ENCODE measurements at places on chromosomes 6 and 20. TPM values are rescaled to one million over a fixed set of nuclear protein-coding genes. Genes with fewer than 3 reads are reported as not detected.

DNA sequence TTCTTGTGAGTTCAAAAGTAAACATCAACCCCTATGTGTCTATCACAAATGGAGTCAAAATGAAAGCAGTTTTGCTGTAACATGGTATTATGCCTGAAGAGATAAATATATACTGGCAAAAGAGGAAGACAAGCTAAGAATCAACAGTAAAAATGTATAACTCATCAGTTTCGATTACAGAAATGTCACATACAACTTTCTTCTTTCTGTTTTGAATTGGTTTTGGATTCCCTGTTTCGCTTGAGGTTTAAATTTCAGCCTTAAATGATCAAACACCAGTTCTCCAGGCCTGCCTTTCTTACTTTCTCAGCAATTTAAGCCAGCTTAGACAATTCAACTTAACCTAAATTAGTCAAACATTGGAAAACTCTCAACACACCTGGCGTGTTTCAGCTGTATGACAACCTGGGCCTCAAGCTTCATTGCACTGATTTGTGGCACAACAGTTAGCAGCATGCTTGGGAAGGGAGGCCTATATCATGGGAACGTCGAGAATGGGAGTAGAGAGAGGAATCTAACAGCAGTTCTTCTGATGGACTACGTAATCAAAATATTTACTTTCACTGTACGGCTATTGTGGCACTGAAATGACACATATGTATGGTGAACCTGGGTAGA, 51.9 kb upstream of the MARCKS start:
- DNase-seq: no peak

Gene CITED2
- total RNA-seq: 23.8 TPM

GRCh38 chr20:17498641-17499040, 32.5 kb downstream of the BFSP1 start:
- DNase-seq: no peak

Gene PIGU
- 18.8 TPM for total RNA-seq

DNA sequence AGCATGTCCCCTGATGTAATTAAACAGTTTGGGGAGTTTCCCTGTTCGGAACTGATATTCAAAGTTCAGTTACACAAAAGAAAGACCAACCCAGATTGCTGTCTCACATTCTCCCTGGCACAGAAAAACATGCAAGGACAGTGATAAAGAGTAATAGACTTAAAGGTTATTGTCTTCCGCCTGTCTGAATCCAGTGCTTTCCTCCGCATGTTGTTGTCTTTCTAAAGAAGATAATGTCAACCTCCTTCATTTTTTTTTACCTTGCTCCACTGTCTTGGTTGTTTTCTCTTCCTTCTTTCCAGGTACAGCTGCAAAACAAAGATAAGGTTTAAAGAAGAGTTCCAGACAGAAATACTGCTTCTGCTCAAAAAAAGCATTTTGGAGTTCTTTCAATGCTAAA, 284.5 kb downstream of the TRDN start:
- DNase-seq: no peak

Gene BTNL2
- not detected for total RNA-seq

Gene JPH2
- total RNA-seq: not detected

- no peak for DNase-seq
Observed at GRCh38 chr6:110357664-110358552, at the start of gene METTL24. TSS of gene METTL24 (minus strand) at chr6:110358349. CDS start at chr6:110358272, 77 bp downstream.

DNA sequence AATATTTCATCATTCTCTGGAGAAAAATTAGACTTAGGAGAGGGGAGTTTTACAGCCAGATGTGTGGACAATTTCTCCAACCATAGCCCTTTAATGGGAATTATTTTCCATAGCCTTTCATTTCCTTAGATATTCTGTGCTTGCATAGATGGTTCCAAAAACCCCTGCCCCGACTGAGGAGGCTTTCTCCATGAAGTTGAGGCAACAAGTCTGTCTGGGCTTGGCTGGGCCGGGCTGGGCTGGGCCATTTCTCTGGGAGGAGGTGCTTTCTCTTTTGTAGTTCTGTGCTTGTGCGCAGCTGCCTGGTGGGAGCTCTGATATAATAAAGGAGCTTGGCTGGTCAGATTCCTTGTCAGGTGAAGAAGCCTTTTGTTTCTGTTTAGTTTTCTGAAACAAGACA, 71.4 kb downstream of the SOBP start:
- DNase-seq: no peak

DNA sequence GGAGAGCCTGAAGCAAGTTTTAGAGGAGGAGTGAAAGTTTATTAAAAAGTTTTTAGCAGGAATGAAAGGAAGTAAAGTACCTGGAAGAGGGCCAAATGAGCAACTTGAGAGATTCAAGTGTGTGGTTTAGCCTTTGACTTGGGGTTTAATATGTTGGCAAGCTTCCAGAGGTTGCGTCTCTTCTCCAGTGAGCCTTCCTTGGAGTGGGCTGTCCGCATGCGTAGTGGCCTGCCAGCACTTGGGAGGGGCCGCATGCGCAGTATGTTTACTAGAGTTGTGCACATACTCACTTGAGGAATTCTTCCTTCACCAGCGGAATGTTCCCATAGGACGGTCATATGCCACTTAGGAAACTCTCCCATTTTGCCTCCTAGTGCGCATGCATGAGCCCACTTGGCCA, 235.2 kb downstream of the ALDH8A1 start:
- no peak for DNase-seq

DNA sequence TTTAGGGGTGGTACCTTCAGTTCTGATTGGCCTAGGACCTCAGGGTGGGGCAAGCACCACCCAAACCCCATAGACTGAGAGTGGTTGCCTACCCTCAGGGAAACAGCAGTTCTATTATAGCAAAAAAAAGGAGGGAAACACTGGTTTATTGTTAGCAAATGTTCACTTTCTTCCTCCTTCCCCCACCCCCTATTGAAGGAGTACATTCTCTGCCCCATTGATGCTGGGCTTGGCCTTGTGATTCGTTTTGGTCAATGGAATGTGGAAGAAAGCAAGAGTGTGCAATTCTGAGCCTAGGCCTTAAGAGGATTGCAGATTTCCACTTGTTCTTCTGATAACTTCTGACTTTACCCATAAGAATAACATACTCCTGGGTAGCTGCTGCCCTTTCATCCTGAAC, 255.8 kb downstream of the NFATC2 start:
- DNase-seq: no peak

Gene ALDH8A1
- total RNA-seq: not detected

Gene EEF1A1
- total RNA-seq: 18,732 TPM

GRCh38 chr6:107655245-107655644, 165.3 kb downstream of the SOBP start:
- peak; percentile 30 for DNase-seq

GRCh38 chr6:41164551-41165120, 1.7 kb upstream of the TREM2 start:
- DNase-seq: no peak
